ENCODE measurements at places on chromosomes 2 and 18.

DNA sequence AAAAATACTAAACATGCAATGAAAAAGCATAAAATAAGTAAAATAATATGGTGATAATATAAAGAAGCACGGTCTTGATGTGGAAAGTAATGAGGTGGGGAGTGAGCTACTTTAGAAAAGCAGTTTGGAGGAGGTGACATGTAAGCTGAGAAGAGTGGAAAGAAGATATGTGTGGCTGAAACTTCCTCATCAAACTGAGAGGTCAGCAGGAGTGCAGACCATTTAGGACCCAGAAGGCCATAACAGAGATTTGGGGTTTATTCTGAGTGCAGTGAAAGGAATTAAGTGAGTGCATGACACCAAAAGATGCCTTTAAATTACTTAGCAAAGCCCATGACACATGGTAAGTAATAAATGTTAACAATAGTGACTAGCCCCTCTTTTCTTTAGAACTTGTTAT is 24.4 kb upstream of the TMEM182 start:
- no peak for DNase-seq

DNA sequence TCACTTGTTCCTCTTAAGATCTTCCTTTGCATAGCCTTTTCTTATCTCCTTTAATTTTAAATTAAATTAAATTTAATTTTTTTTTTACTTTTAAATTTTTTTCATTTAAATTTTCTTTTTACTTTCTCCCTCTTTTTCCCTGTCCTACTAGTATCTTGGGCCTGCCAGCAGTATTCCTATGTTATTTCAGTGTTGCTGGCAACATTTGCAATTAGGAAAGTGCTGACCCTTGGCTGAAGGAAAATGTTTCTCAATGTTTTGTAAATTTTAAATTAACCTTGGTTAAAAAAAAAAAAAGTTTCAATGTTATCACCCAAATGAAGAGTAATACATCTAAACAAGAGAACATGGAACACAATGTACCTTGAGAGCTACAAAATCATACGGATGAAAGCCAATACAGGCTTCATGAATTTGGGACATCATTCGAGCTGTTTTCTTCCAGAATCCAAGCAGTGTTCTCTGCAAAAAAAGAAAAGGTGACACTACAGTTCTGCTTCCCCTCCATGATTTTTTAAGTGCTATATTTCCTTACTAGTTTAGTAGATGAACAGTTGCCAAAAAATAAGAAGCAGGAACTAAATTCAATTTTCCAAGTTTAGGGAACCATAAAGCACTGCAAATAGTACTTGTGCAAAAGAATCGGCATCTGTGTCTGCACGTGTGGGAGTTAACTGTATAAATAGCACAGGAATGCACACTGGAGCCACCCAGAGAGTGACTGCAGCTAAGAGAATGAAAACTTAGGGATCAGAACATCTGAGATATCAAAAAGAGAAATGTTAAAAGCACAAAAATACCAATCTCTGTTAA is 55.8 kb downstream of the ICA1L start:
- DNase-seq = peak; percentile 18

DNA sequence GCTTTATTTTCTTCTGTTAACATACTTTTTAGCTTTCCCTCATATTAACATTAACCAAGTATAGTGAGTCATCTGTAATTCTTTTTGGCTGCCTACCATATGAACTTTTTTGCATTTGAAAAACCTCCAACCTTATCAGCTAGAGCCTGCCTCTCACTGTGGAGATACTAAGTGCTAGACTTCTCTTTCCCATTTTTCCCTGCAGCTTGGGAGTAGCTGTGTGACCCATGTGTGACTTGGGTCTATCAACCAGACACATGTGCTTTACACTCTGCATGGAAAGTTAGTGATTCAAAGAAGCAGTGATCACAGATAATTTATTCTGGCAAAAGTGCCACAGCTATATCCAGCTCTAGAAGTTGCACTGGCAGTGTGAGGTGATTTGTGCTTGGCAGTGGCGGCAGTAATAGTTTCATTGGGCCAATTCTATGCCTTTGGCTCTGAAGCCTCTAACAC is 36.3 kb downstream of the PREPL start:
- no peak for DNase-seq

- no peak for DNase-seq
Observed at GRCh38 chr18:54780285-54780861, 47.9 kb upstream of the RAB27B start.

- no peak for DNase-seq
Observed at GRCh38 chr2:164558450-164558849, 62.8 kb downstream of the GRB14 start.

- no peak for DNase-seq
Observed at GRCh38 chr18:74951165-74951760, 257.7 kb downstream of the PTGR3 start.

Measured in inflammatory macrophage (primary cell).